ENCODE measurements at places on chromosomes 16 and 17. TPM values are rescaled to one million over a fixed set of nuclear protein-coding genes. Genes with fewer than 3 reads are reported as not detected.

DNA sequence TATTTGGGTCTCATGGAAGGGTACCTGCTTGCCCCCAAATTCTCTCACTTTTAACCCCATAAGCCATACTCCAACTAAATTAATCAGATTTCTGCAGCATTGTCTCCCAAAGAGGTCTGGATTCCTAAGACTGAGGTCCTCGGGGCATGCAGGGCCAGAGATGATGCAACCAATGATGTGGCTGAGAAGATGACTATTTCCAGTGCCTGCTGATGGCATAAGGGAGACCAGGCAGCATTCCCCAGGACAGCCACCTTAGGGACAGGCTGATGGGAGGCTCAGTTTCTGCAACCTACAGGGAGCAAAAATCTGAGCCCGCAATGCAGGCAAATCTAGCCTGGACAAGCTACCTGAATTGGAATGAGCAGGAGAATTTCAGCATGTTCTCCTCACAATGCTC lies 76.8 kb upstream of the ASIC2 start:
- no peak for DNase-seq

DNA sequence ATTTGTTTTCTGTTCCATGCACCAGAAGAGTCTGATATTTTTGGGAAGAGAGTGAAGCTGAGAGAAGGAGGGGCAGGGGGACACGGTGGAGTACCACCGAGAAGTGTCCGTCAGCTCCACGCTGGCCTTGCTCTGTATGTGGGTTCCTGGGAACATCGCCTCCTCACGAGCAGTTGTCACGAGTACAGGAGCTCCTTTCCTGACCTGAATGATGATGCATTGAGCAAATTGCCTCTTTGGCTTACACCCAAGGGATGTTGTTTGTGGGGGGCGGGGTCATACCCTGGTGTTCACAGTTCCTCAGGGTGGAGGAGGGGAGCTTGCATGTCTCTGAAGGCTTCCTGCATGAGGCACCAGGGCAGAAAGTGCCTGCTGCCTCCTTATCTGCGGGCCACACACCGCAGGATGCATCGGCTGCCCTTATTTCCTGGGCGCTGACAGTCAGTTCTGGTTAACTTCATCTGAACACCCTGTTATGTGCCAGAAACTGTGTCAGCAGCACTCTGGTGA lies 36.2 kb downstream of the RGS9 start:
- no peak for DNase-seq

- DNase-seq = no peak
These were observed 38.1 kb downstream of the PLD6 start for GRCh38 chr17:17167986-17168385.

The HIRIP3 gene
- 7.5 TPM for total RNA-seq

DNA sequence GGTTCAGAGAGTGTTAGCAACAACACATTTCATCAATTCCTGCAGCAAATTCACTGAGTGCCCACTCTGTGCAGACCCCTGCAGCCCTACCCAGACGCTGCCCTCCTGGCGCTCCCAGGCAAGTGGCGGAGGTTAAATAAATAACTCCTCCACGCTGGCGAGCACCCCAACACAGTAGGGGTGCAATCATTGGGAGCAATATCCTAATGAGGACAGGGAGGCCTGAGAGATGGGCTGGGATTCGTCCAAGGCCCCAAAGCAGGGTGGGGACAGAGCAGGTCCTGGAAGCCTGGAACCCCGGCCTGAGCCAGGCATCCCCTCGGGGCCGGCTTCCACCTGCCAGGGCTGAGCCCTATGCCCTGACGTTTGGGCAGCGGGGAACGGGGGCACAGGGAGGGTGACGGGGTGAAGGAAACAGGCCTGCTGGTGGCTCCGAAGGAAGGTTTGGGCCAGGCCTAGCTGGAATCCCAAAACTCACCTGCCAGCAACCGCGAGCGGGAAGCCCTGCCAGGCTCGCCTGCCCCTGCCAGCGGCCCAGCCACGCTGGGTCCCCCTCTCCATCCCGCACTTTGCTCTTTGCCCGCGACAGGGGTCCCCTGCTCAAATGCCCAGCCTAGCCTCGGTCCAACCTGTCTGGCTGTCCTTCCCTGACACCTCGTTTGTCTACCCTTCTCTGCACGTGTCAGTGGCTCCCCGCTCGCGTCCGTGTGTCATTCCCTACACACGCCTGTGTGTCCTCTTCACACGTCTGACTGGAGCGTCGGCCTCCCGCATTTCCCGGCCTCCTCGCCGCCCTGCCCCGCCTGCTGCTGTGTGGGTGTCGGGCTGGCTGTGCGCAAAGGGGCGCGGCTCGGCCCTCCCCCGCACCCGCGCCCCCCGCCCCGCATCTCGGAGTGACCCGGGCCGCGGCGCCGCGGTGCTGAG lies 721 bp upstream of the BEAN1 start:
- DNase-seq = no peak

The DNAAF1 gene
- under 0.01 TPM for total RNA-seq

DNA sequence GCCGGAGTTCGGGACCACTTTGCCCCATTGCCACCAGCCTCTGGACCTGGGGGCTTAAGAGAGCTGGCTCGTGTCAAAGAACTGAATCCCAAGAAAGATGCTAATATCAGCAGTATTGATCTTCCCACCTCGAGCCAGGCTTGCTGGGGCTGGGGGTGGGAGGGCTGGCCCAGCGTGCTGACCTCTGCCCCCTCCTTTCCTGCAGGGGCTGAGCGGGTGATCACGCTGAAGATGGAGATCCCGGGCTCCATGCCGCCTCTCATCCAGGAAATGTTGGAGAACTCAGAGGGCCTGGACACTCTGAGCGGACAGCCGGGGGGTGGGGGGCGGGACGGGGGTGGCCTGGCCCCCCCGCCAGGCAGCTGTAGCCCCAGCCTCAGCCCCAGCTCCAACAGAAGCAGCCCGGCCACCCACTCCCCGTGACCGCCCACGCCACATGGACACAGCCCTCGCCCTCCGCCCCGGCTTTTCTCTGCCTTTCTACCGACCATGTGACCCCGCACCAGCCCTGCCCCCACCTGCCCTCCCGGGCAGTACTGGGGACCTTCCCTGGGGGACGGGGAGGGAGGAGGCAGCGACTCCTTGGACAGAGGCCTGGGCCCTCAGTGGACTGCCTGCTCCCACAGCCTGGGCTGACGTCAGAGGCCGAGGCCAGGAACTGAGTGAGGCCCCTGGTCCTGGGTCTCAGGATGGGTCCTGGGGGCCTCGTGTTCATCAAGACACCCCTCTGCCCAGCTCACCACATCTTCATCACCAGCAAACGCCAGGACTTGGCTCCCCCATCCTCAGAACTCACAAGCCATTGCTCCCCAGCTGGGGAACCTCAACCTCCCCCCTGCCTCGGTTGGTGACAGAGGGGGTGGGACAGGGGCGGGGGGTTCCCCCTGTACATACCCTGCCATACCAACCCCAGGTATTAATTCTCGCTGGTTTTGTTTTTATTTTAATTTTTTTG lies 8.5 kb downstream of the GJD3 start:
- no peak for DNase-seq

GRCh38 chr16:85465328-85466303 lies 147.5 kb upstream of the GSE1 start:
- no peak for DNase-seq

GRCh38 chr17:676060-676700 lies 38.5 kb downstream of the VPS53 start:
- no peak for DNase-seq

The KCNJ18 gene
- not detected for total RNA-seq

- no peak for DNase-seq
These were observed 797 bp upstream of the RAB11FIP3 start for GRCh38 chr16:424623-425081.

DNA sequence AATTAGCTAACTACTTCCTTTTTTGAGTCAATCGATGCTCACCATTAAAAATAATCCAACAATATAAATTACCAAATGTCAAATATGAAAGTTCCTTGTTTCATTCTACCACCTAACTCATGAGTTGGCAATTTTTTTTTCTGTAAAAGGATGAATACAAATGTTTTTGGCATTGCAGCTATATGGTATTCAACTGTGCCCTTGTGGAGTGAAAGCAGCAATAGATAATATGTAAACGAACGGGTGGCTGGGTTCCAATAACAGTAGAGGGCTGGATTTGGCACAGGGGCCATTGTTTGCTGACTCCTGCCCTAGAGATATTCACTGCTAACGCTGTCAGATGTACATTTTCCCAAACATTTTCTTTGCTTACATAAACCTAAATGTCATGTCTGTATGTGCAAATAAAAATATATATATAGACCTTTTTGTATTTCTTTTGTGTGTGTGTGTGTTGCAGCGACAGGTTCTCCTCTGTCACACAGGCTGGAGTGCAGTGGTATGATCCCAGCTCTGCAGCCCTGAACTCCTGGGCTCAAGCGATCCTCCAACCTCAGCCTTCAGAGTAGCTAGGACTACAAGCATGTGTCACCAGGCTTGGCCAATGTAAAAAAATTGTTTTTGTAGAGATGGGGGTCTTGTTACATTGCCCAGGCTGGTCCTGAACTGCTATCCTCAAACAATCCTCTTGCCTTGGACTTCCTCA lies 73.9 kb downstream of the RPGRIP1L start:
- no peak for DNase-seq

The RASL10B gene
- 0.20 TPM for total RNA-seq

DNA sequence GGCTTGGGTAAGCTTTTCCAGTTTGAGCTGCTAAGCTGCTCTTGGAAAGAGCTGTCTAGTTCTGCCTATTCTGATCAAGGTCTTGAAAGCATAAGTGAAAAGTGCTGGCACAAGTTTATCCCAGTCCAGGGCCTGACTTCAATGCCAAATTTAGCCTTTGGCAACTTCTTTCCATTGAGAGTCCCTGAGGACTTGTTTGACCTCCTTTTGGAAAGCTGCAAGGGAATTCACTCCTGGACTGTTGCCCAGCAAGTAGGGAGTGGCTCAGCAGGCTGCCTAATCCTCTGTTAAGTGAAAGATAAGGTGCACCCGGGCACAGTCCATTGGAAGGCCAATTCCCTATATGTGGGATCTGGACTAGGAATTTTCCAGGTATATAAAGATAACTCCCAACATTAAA lies 16.0 kb upstream of the TANC2 start:
- DNase-seq = no peak

DNA sequence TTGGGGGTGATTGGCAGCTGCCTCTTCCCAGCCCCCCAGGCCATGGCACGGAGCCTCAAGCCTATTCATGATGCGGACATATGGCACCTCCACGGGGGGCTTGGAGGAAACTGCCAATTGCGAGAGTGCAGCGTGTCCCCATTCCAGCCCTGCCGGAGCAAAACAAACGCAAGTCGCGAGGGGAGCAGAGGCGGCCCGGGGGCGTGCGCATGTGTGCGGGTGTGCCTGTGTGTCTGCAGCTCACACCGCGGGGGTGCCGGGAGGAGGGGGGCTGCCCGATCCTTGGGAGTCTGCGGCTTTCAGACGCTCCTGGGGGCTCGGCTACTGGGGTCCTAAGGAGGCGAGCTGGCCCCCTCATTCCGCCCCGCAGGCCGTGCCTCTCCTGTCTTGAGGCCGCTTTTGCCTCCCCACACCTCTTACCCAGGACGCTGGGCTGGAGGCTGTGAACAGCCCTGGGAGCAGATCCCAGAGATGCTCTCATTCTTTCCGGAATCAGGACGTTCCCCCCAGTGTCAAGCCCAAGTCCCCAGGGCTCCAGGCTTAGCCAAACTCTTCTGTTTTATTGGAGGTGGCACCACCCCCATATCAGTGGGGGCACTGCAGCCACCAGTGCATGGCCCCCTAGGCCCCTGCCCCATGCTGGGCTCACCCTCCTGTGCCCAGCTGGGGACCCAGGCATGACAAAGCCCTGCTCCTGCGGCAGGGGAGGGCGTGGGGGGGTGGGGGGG lies 29.1 kb downstream of the ENDOV start:
- DNase-seq = no peak

DNA sequence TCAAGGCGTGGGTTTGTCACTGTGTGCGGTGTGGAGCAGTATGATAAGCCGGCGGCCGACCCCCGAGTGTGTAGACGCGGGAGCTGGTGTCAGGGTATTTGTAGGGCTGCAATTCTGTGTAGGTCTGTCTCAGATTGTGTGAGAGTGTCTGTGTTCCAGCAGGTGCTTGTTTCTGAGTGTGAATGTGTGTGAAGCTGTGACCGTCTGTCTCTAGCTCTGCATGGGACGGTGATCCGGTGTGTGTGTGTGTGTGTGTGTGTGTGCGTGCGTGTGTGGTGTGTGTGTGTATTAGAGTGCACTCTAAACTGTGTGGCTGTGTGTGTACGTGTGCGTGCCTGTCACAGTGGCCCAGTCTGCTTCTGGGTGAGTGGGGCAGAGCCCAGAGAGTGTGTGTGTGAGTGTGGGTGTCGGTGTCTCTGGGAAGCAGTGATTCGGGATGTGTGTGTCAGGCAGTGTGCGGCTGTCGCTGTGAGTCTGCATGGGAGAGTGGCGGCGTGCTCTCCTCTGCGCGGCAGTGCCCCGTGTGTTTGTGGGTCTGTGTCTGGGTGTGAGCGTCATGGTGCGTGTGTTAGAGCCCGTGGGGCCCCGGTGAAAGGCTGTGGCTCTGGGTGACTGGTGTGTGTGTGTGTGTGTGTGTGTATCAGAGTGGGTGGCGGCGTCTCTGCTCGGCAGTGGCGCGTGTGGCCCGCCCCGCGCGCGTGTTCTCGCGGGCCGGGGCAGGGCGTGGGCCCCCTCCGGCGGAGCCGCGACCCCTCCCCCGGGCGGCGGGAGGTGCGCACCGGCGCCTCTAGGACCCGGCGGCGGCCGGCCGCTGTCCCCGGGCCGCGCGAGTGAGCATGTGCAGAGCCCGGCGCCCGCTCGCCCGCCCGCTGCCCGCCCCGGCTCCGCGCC lies at the start of gene WSCD1:
WSCD1 (plus strand) TSS at position 841 of the 891 bp plus-strand sequence. CDS start 10,280 bp downstream, outside the sequence.
- DNase-seq = no peak

GRCh38 chr16:22220069-22220440 lies 14.0 kb downstream of the EEF2K start:
- no peak for DNase-seq

- no peak for DNase-seq
These were observed 32.5 kb downstream of the PITPNM3 start for GRCh38 chr17:6523809-6524355.

DNA sequence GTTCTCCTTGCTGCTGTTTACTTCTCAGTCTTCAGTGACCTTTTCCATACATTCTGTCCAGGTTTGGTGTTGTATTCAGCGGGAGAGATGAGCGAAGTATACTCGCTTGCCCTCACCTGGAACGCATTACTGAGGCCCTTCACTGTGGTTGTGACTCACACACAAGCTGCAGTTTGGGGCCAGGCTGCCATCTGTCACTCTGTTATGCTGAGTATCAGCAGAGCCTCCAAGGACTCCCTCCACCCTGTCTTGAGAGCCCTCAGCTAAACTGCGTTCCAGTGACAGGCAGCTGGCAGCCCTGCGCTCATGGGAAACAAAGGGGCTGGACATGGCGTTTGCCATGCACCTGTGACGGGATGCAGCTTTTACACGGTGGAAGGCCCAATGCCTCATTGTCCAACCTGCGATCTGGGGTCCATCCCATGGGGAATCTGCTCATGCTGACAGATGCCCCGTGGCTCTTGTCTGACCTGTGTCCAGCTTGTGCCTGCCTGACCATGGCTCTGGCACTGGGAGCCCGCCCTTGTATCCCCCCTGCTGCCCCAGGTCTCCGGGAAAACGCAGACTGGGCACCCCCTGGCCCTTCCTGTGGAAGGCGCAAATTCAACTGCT lies 6.5 kb upstream of the ZNF778 start:
- DNase-seq = no peak

DNA sequence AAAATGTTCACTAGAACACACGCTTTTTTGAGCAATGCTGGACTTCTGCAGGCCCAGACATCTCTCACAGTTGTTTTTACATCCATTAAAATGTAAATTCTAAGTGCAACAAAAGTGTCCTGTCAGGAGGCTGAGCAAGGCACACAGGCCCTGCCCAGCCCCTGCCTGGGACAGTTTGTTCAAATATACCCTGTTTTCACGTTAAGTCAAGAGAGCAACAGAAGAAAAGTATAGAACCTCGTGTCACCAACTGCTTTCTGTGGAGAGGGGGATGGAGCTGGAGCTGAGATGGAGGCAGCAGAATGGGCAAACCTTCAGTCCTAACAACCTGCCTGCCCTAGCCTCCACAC lies 4.3 kb upstream of the HOXB2 start:
- DNase-seq = no peak

- DNase-seq = no peak
These were observed 9.2 kb upstream of the SERPINF1 start for GRCh38 chr17:1752425-1753262.

The SPIRE2 gene
- total RNA-seq = 1.2 TPM

Measured in pulmonary artery endothelial cell (primary cell).